ENCODE measurements at places on chromosomes 16 and 17.

DNA sequence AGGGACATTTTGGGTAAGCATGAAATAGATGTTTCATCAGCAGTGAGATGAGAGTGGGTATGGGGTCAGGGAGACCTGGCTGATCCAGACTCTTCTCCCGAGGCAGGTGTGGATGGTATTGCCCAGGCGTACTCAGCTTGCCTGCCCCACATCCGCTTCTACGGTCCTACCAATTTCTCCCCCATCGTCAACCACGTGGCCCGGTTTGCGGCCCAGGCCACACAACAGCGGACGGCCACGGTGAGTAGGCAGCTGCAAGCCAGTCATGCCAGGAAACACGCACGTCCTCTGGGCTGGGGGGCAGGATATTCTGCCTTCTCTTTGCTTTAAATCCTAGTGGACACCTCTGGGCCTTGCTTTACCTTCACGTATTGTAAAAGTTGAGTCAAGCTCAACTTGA lies 44.7 kb downstream of the CPNE2 start:
- DNase-seq: no peak

GRCh38 chr16:49701789-49702494 lies 154.0 kb downstream of the ZNF423 start:
- DNase-seq: no peak

DNA sequence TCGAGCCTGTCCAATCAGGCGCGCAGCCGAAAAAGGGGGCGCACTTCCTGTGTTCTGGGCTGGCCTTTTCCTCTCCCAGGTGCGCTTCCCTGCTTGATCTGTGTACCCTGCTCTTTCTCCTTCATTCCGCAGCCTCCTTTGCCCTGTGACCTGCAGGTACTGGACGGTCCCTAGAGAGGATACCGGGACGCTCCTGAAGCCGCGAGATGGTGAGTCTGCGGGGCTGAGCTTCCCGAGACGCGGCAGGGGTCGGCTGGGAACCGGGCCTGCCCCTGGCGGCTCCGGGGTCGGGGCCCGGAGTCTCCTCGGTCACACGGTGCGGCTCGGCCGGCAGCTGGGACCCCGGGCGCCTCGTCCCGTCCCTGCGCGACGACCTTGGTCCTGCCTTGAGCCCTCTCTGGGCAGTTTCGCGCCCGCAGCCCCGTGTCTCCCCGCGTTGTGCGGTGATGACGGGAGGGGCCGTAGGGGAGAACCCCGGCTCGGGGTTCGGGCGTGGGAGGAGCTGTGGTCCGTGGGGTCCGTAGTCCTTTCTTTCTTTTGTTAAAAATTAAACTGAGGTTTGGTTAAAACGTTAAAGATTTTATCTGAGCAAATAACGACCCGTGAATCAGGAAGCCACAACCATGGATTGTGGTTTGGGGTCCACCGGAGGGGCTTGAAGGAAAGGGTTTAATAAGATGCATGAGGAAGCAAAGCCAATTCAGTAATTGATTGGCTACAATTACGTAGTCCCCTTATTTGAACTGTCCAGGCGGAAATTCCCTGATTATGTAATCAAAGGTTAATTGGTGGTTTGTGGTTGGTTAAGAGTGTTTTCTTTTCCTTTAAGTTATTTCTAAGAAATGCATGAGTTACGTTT lies 172.8 kb upstream of the ZNF267 start:
- DNase-seq: peak; percentile 33

GRCh38 chr16:66614161-66614802 lies 9.8 kb downstream of the CMTM3 start:
- DNase-seq: no peak

DNA sequence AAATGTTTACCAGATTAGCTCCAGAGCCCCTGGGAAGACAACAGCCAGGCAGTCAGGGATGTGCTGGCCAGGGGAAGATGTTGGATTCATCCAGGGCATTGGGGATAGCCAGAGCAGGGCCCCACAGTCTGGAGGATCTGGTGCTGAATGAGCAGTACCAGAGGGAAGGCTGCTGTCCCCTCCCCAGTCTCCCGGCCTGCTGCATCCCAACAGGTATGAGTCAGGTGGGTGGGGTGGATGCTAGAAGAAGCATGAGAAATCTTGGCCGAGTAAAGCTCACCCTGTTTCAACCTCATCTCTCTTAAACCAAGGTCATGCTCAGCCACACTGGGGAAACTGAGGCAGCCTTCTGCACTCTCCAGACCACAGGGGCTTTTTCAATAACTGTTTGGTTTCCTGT lies 71.9 kb upstream of the SEC14L1 start:
- DNase-seq: no peak

GRCh38 chr16:56836410-56837230 lies 28.4 kb upstream of the SLC12A3 start:
- no peak for DNase-seq

DNA sequence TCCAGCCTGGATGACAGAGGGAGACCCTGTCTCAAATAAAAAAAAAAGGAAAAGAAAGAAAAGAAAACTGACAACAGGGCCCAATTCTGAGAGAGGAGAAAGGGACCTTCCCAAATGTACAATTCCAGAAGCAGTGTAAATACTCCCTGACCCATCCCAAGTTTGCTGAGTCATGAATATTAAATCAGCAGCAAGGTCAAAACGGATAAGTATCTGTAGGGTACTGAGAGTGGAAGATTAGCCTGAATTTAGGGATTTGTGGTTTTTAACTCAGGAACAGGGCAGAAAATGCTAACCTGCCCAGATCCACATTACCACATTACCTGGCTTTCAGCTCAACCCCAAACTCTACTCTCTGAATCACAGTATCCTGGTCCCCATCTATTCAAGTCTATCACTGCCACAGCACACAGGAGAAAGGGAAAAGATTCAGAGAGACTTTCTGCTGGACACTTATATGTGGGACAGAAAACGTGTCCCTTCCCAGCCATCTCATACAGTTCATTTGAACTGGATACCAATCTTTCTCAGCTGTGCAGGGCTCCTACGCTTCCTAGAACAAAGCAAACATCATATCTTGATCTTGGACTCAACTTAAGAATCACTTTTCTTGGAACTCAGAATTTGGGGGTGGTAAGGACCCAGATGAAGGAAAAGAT lies 2.9 kb downstream of the FXR2 start:
- no peak for DNase-seq

DNA sequence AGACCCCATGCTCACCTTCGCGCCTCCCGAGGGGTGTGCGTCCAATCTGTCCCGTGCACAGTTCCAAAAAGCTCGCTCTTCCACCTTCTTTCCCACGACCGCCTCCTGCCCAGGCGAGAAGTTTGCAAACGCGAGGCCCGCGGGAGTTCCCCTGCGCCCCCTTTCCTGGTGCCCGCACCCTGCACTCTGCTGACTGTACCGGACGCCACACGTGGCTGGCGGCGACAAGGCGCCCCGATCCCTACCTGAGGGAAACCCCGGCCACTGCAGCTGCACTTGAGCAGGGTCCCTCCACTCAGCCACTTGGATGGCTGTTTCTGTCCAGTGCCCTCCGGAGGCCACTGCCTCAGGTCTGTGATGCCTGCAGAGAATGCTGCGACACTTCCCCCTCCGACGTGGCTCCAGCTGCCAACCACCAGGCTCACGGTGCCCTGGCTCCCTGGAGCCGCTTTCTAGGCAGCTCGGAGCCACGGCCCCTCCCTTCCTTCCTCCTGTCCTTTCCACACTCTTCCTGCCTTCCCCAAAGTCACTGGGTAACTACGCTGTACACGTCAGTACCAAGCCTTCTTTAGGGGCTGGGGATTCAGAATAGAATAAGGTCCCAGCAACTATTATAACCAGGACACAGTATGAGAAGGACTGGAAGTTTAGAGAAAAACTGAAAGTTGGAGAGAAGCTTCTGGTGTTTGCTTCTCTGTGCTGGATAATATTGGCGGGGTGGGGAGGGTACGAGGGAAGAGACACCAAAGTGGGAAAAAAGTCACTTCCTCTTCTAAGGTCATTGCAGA lies at the start of gene MLKL:
Gene MLKL (minus strand): TSS at position 425 of the 788 bp plus-strand sequence. CDS start 5,105 bp downstream, outside the sequence.
- no peak for DNase-seq

- no peak for DNase-seq
Observed at GRCh38 chr17:44152875-44153274, 11.1 kb downstream of the HROB start.

GRCh38 chr16:19967963-19968362 lies 83.3 kb upstream of the GPRC5B start:
- no peak for DNase-seq

DNA sequence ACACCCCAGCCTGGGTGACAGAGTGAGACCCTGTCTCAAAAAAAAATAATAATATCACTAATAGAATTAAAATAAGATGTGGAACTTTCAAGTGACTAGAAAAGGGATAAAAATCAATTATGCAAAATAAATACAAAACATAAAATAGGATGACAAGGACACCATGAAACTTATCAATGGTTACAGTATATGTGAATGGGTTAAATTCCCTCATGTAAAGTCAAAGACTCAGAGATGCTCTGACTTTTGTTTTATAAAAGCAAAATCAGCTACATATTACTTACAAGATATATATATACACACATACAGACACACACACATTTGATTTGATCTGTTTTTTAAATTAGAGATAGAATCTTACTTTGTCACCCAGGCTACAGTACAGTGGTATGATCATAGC lies 33.5 kb upstream of the SCNN1B start:
- DNase-seq: no peak

DNA sequence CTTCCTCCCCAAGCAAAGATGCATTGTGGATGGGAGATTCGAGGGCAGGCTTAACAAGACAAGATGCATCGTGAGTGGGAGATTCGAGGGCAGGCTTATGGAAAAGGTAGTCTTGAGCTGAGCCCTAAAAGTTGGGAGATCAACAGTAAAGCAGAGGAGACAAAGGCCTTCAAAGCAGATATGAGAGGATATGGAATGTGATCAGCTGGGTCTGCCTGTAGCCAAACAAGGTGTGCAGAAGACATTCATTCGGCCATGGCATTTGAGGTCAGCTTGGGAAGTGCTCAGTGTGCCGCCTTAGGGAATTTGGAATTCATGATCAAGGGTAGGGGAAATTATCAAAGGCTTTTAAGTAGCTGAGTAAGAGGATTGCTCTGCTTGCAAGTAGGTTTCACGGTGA lies 39.5 kb downstream of the DNAH9 start:
- DNase-seq: no peak

- DNase-seq: no peak
Observed at GRCh38 chr16:58449306-58449705, 50.6 kb upstream of the NDRG4 start.

- no peak for DNase-seq
Observed at GRCh38 chr16:10571354-10571753, 9.0 kb downstream of the EMP2 start.

DNA sequence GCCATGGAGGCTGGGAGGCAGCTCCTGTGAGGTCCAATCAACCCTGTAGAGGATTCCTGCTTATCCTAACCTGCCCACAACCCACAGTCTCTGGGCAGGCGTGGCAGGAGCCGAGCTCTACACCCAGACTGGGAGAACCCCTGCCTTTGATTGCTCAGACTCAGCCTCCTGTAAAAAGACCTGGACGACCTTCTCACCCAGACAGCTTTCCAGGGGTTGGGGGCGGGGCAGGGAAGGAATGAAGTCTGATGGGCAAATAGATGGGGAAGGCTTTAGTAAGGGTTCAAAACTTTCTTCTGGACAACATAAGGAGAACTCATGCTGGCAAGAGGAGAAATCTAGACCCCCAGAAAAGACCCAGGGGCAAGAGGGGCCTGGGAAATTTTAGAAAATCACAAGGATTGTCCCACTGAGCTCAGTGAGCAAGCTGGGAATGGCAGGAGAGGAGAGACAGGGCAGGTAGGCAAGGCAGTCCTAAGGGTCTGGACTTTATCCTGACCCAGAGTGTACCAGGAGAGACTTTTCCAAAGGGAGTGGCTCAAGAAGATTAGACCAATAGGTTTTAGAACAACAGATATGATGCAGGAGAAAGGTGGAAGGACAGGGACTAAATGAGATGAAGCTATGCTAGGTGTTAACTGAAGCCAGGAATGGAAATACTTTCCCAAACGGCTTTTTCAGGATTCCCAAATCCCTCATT lies 70.8 kb downstream of the TMEM132E start:
- DNase-seq: no peak

DNA sequence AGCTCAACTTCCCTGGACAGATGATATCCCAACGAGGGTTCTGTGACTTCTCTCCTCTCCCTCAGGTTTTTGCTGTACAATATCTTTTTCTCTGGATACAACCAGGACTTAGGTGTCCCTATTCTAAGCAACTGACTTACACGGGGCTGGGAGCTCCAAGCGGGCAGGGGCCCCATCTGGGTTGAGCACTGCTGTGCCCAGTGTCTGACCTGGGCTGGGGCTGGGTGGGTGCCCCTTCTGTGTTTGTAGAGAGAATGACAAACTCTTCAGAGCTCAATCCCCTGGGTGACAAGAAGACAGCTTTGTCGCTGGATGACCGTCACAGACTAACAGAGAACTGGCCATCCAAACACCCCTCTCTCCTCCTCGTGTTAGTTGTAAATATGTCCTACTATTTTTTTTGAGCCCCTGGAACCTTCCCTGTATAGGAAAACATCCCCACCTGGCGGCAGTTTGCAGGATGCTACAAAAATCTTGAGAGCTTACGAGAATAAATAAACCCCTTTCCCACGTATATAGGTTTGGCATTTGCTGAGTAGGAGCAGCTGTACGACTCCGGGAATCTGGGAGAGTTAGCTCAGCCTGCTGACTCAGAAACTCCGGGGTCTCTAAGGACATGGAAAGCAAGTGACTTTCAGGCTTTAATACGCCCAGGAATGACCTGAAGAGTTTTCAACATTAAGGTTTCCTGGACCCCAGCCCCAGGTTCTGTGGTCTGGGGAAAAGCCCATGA lies 23.7 kb upstream of the RCVRN start:
- no peak for DNase-seq

- DNase-seq: no peak
Observed at GRCh38 chr16:31351246-31351941, 3.6 kb upstream of the ITGAX start.

DNA sequence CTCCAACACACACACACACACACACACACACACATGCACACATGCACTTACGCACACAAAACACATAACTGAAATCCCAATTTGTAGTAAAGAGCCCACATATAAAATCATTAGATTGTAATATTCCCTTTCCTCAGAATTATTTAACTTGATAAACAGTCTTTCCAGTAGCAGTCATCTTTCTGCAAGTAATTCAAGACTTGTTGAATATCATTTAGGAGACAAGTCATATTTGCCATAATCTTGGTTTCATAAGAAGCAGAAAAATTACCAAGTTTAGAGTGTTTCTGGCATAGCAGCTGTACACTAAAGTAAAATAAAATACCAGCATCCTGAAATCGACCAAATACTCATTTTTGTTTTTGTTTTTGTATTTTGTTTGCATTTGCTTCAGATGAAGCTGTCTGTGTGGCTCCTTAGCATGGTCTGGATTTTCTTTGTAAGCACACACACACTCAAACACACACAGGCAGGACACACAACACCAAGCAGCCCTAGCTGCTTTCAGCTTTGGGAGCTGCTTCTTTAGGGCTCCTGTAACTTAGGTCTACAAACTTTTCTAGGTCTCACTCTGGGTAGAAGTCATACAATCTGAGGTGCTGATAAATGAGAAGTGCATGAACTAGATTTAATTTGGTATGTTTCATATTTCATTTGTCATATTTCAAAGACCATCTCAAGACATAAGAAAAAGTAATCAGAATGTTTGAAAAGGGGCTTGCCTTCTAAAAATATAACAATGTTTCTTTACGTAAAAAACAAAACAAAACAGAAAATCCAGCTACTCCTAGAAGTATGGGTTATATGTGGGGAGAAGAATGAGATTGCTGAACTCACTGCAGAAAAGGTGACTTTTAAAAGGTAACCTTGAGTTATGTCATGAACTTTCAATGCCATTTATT lies 3.0 kb downstream of the SALL1 start:
- DNase-seq: no peak
